AG04449 (cell line): ENCODE measurements at places on chromosomes 4 and X.

DNA sequence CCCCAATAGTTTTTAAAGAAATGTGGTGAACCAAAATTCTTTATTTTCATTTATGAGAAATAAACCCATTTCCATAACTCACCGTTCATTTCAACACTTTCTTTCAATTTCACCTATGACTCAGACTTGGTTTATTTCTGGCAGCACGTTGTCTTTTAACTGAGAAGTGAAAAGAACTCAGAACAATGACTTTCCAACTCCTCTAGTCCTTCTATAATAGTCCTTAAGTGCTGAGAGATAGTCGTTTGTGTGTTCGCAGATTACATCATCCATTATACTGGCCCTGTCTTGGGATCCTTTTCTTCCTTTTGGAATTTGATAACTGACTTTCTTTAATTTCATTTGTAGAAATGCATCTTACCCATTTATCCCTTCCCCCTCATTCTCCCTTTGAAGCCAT lies 113.6 kb downstream of the GLUD2 start:
- no peak for DNase-seq

DNA sequence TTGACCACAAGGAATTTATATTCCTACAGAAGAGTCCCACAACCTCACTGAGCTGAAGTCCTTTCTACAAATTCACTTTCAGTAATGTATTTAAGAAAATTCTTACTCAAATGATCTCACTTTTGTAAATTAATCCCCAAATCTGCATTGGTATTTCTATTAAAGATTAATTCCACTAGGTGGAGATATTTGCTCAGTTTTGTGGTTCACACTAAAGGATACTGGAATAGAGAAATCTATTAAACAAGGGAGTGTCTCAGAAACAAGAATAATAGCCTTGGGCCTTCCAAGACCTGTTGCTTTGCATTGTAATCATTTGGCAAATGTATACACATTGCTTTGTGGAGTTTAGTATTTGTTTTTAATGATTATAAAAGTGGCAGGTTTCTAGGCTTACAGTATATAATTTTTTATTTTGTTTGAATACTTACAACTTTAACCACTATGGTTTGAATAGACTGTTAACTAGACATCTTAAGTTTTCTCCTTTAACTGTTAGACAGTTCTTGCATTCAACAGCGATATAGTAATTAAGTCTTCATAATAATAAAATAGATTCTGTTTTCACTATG lies 25.9 kb downstream of the CFAP299 start:
- DNase-seq, result no peak

DNA sequence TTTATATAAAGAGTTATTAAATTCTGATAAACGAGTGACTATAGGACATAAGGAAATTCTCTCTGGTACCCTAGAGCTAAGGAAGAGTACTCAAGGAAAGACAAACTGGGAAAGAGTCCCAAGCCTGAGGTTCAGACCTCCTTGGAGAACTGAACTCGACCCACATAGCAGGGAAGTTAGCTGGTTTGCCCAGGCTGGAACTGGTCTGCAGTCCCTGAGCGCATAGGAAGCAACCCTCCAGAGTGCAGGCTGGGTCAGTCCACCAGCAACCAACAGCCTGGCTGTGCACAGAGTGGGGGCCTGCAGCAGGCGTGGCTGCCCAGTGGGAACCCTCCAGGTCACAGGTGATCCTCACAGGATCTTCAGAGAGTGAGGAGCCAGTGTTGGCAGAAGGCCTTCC lies 114.1 kb downstream of the SOWAHB start:
- no peak for DNase-seq

- no peak for DNase-seq
These were observed 81.0 kb downstream of the LNX1 start for GRCh38 chr4:53510321-53510720.

DNA sequence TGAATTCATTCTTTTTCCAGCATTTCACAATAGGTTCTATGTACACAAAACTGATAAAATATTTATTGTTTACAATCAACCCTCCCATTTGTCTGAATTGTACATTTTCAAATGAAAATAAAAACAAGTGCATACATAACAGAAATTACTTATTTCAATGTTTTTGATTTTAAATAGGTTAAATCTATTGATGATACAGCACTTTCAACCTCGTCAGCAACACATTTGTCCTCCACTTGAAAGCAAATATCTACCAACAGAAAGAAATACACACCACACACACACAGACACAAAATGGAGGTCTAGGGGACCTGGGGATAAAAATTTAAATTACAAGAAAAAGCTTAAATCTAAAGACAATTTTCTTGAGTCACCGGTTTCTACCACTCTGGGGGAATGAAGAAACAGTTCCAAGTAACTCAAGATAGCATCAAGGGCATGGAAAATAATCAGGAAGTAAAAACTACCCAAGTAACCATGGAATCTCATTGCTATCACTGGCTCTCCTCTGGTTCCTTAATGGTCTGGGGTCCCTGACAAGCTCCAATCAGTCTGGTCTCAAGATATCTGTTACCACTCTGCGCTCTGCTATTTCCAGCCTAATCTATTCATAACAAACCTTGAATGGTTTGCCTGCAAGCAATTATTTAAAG lies 27.6 kb downstream of the ANKRD17 start:
- DNase-seq, result no peak

DNA sequence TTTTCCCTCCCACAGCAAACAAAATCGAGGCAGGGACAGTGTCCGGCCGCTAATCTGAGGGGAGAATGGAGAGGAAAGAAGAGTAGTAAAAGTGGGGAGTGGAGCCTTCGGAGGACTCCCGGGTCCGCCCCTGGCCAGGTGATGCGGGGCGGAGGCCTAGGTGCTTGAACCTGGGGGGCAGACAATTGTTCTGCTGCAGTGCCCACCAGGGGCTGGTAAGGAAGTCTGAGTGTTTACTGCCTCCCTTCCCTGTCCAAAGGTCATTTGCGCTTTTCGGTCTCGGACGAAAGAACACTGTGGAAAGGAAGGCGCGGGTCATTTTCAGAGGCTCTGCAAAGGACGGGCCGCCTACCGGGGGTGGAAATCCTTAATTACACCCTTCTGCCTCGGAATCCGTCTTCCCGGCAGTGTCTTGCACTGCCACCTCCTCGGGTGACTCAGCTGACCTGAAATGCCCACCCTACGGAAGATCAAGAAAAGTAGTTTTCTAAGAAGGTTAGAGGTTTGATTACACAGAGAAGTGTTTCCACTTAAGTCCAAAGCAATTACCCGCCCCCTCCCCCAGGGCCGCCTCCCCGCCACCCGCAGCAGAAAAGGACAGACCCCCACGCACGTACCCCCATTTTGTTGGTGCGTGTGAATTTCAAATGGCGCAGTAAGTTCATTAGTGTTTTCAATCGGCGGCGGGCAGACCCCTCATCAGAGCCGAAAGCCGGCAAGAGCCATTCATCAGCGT lies 99.9 kb upstream of the TENM3 start:
- DNase-seq, result no peak

- DNase-seq, result no peak
These were observed 107.0 kb downstream of the ENPP6 start for GRCh38 chr4:184110452-184111224.

GRCh38 chr4:139208404-139208945 lies 31.5 kb upstream of the ELF2 start:
- DNase-seq, result peak; percentile 49

- DNase-seq, result no peak
These were observed 440.5 kb downstream of the MAPK10 start for GRCh38 chr4:85919200-85919887.

DNA sequence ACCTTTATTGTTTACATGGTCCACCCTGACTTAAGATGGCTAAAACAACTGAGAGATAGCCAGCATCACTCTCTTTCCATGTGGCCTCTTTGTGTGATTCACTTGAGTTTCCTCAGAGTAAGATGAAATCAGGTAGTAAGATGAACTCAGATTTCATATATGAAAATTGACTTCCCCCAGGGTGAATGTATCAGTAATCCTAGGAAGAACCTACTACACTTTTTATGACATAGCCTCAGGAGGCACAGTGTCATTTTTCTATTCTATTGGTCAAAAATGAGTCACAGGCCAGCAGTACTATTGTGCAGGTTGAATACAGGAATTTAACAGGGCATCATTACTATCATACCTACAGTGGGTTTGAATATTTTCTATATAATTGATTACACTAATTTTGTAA lies 14.6 kb upstream of the SULT1E1 start:
- no peak for DNase-seq

- DNase-seq, result no peak
These were observed 1.2 kb downstream of the BCORL1 start for GRCh38 chrX:129983575-129984110.

DNA sequence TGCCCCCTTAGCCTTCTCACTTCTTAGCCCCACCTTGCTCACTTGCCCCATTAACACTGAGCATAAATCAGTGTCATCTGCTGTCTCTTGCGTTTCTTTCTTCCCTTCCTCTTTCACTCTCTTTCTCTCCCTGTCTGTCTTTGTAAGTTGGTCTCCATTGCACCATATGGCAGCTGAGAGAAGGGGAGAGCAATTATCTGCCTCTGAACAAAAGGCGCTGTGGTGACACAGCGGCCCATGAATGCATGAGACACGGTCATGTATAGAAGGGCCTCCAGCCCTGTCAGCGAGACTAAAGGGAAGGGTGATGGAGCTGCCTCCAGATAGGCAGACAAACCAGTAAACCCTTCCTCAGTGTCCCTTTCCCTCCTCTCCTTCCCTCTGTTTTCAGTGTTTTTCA lies 88.8 kb upstream of the PCDH18 start:
- DNase-seq, result no peak

DNA sequence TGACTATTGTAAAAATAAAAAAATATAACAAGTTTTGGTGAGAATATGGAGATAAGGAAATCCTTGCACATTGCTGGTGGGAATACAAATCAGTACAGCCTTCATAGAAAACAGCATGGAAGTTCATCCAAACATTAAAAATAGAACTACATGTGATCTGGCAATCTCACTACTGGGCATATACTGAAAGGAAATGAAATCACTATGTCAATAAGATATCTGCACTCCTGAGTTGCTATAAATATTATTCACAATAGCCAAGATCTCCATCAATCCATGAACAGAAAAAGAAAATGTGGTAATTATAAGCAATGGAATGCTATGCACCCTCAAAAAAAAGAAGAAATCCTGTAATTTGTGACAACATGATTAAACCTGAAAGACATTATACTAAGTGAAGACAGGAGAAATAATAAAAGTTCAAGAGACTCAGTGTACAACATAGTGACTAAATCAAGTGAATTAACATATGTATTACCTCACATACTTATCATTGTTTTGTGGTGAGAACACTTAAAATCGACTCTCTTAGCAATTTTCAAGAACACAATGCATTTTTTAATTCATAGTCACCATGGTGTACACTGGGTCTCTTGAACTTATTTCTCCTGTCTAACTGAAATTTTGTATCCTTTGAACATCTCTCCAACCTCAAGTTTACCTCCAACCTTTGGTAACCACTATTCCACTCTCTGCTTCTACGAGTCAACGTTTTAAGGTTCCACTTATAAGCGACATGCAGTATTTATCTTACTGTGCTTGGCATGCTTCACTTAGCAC lies 1703.7 kb upstream of the AGA start:
- DNase-seq, result no peak
